ENCODE measurements at places on chromosomes 16 and 17. TPM values are rescaled to one million over a fixed set of nuclear protein-coding genes. Genes with fewer than 3 reads are reported as not detected.

Gene MYH13
- 0.07 TPM for total RNA-seq

Gene AHSP
- not detected for total RNA-seq

Gene ATF7IP2
- total RNA-seq = 2.4 TPM

Gene SLC52A1
- not detected for total RNA-seq

Gene EFCAB3
- total RNA-seq = not detected

Gene KRT32
- total RNA-seq = not detected

Gene IGSF6
- total RNA-seq = 1.4 TPM

Gene WNT9B
- 0.32 TPM for total RNA-seq

DNA sequence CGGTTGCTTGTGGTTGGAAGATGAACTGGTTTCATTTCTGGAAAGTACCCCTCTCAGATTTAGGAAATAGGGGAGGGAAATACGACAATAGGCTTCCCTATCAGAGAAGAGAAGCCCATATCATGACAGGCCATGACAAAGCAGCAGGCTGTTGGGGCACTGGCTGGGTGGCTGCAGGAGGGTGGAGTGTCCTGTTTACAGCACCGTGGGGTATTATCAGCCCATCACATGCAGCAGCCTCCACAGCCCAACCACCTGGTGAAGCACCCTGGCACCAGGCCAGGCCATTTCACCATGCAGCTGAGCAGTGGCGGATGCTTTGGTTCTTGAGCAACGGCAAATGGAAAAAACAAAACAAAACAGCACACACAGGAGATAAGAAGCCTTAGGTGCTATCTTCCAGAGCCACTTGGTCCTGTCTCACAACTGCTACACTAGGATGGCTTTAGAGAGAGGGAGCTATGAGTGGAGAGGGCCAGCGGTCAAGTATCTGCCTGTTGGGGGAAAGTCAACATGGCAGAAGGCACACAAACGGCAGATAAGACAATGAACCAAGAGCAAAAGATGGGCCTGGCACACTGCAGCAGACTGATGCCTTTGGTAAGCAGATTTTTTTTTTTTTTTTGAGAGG lies 24.2 kb downstream of the FAM117A start:
- no peaks in the 10 kb centered on the region for H3K36me3 ChIP-seq
- peaks cover 36% of the 10 kb centered on the region for H3K4me1 ChIP-seq
- peak overlapping the region; percentile 46 for H3K27ac ChIP-seq
- peak; percentile 93 for DNase-seq
- H3K4me3 ChIP-seq = no peak overlapping the region

- peak; percentile 84 for DNase-seq
- no peaks in the 10 kb centered on the region for H3K27me3 ChIP-seq
- peaks cover 88% of the 10 kb centered on the region for H3K4me1 ChIP-seq
These were observed 24.4 kb downstream of the SRL start for GRCh38 chr16:4217204-4218131.

- no peak overlapping the region for H3K27ac ChIP-seq
- H3K27me3 ChIP-seq = no peaks in the 10 kb centered on the region
- DNase-seq = no peak
These were observed 258.0 kb downstream of the ZFHX3 start for GRCh38 chr16:72789921-72790320.

DNA sequence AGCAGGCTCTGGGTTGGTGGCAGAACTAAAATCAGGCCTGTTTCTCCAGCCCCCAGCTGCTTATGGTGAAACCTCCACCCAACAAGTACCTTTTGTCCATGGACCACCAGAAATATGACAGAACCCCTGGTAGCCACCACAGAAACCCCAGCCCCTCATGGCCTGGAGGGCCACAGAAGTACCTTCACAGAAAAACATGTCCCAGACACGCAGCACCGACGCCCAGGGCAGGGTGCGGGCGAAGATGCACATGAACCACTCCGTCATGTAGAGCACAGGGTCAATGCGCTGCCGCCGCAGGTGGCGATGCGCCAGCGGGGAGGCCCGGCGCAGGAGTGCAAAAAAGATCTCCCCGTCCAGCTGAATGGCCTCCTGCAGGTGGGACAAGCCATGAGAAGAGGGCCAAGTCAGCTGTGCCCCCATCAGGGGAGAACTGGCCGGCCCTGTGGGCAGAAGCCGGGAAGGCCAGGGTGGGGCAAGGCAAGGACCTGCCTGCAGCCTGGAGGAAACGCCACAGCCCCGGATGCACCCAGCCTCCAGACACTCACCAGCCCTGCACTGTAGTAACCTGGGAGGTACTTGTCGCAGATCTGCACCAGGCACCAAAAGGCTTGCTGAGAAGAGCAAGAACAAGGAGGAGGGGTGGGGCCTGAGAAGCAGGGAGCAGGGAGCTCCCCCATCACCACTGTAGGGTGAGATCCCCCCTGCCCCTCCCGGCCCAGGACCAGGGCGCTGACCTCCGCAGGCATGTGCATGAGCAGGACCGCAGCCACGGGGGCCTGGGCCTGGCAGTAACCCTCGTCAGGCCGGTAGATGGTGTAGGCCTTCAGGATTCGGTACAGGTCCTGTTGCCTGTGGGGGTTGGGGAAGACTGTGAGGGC lies 4.1 kb upstream of the CD2BP2 start:
- H3K27ac ChIP-seq = no peak overlapping the region
- H3K36me3 ChIP-seq = peaks cover 72% of the 10 kb centered on the region
- H3K4me1 ChIP-seq = peaks cover 19% of the 10 kb centered on the region
- H3K27me3 ChIP-seq = no peaks in the 10 kb centered on the region
- no peak overlapping the region for H3K4me3 ChIP-seq

GRCh38 chr17:79625706-79626105 lies 14.9 kb upstream of the RBFOX3 start:
- H3K36me3 ChIP-seq = no peaks in the 10 kb centered on the region
- no peaks in the 10 kb centered on the region for H3K4me1 ChIP-seq
- no peak for DNase-seq

GRCh38 chr16:24668481-24669061 lies 60.9 kb upstream of the TNRC6A start:
- peak; percentile 23 for DNase-seq
- no peak overlapping the region for H3K4me3 ChIP-seq
- H3K27ac ChIP-seq = peak overlapping the region; percentile 21
- H3K36me3 ChIP-seq = no peaks in the 10 kb centered on the region
- no peaks in the 10 kb centered on the region for H3K27me3 ChIP-seq
- H3K4me1 ChIP-seq = no peaks in the 10 kb centered on the region

GRCh38 chr17:57356153-57356718 lies 99.9 kb downstream of the MSI2 start:
- no peaks in the 10 kb centered on the region for H3K36me3 ChIP-seq
- H3K4me1 ChIP-seq = peaks cover 51% of the 10 kb centered on the region
- H3K27ac ChIP-seq = peak overlapping the region; percentile 82
- H3K4me3 ChIP-seq = peak overlapping the region; percentile 40

DNA sequence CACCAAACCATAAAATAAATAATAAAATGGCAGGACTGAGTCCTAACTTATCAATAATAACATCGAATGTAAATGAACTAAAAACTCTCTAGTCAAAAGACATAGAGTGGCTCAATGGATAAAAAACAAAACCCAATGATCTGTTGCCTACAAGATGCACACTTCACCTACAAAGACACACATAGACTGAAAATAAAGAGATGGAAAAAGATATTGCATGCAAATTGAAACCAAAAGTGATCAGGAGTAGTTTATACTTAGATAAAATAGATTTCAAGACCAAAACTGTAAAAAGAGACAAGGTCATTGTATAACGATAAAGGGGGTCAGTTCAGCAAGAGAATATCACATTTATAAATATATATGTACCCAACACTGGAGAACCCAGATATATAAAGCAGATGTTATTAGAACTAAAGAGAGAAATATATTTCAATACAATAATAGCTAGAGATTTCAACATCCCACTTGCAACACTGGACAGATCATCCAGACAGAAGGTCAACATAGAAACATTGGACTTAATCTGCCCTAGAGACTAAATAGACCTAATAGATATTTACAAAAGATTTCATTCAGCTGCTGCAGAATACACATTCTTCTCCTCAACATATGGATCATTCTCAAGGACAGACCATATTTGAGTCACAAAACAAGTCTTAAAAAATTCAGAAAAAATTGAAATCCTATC lies 29.8 kb downstream of the SLC47A2 start:
- no peak overlapping the region for H3K27ac ChIP-seq
- DNase-seq = no peak
- H3K27me3 ChIP-seq = no peaks in the 10 kb centered on the region
- H3K4me3 ChIP-seq = no peak overlapping the region

DNA sequence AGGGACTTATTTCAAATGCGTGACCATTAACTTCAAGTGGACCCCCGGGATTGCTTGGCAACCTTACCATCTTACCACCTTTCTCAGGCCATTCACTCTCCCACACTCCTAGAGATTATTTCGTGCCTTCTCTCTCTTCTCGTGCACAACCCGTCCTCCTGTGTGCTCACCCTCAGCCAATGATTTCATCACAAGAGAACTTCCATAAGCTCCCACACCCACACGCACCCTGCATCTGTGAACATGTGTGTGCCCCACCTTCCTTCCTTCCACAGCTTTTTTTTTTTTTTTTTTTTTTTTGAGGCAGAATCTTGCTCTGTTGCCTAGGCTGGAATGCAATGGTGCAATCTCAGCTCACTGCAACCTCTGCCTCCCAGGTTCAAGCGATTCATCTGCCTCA lies 27.4 kb upstream of the CDH3 start:
- no peak overlapping the region for H3K4me3 ChIP-seq
- H3K4me1 ChIP-seq = no peaks in the 10 kb centered on the region
- H3K36me3 ChIP-seq = no peaks in the 10 kb centered on the region
- no peak for DNase-seq
- H3K27me3 ChIP-seq = no peaks in the 10 kb centered on the region

DNA sequence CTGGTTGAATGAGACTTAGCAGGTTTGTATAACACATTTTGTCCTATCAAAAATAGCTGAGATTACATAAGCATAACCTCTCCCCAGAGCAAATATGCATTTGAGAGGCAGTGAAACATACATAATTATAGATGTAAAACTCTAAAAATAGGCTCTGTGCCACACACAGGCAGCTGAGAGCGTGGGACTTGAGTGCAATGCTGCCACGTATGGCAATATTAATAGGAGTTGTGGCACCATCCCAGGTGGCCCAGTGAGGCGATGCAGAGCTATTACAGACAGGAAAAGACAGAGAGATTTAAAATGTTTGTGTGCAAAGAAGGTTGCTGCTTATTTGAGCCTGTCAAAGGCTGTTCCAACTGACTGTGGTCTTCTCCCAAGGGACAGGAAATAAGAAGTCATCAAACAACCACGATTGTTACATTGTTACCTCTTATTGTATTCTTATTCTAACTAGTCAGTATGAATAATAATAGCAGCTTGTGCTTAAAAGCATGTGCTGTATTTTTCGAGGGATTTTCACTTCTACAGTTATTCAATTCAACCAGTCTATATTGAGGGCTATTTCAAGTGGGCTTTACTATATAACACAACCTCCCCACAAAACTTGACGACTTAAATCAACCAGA lies 116.5 kb downstream of the SALL1 start:
- H3K4me3 ChIP-seq = no peak overlapping the region
- H3K27ac ChIP-seq = no peak overlapping the region
- no peaks in the 10 kb centered on the region for H3K36me3 ChIP-seq

DNA sequence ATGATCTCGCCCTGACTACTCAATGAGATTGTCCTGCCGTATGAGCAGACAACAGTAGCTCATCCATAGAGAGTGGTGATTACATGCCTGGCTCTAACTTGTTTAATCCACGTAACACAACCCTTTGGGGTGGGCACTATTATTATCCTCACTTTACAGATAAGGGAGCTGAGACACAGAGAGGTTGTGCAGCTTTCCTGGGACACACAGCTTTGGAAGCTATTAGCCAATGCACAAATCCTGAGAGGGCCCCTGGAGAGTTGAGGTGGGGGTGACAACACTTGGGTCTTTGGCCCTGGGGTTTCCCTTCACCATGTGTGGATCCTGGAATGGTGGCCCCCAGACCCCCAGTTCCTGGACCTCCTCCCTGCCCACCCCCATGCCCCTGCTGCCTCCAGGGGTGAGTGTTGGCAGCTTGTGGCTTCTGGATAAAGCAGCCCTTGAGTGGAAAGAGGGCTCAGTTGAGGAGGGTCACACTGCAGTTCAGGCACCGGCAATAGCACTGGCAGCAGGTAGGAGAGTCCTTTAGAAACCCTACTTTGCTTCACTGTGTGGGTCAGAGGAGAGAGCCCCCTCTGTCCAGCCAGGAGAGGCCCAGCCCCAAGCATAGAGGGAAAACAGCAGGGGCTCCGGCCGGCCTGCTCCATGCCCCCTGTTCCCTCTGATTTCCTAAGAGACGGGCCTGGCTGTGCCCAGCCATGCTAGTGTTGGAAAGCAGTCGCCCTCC lies 230.7 kb downstream of the KATNIP start:
- no peaks in the 10 kb centered on the region for H3K27me3 ChIP-seq
- no peak for DNase-seq
- no peaks in the 10 kb centered on the region for H3K36me3 ChIP-seq
- H3K4me1 ChIP-seq = no peaks in the 10 kb centered on the region

DNA sequence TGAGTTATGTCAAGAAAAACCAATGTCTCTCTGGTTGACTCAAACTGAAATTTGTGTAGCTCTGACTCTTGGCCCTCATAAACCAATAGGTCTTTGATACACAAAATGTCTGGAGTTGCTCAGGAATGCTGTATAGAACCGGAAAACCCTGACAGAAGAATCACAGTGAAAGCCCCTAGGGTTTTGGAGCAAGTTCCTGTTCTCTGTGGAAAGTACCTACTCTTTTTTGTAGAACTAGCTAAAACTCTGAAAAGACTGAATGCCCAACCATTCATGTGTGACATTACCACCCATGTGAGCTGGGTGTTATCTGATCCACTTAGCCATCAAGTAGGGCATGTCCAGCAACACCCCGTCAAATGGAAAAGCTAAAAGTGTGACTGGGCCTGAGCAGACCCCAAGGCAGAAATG lies 28.8 kb downstream of the CCL4 start:
- H3K27me3 ChIP-seq = peaks cover 4% of the 10 kb centered on the region
- H3K36me3 ChIP-seq = no peaks in the 10 kb centered on the region
- no peak overlapping the region for H3K4me3 ChIP-seq
- no peaks in the 10 kb centered on the region for H3K4me1 ChIP-seq
- DNase-seq = no peak

GRCh38 chr16:54521327-54521726 lies 234.7 kb upstream of the IRX3 start:
- no peak overlapping the region for H3K4me3 ChIP-seq
- no peaks in the 10 kb centered on the region for H3K4me1 ChIP-seq
- no peaks in the 10 kb centered on the region for H3K36me3 ChIP-seq

DNA sequence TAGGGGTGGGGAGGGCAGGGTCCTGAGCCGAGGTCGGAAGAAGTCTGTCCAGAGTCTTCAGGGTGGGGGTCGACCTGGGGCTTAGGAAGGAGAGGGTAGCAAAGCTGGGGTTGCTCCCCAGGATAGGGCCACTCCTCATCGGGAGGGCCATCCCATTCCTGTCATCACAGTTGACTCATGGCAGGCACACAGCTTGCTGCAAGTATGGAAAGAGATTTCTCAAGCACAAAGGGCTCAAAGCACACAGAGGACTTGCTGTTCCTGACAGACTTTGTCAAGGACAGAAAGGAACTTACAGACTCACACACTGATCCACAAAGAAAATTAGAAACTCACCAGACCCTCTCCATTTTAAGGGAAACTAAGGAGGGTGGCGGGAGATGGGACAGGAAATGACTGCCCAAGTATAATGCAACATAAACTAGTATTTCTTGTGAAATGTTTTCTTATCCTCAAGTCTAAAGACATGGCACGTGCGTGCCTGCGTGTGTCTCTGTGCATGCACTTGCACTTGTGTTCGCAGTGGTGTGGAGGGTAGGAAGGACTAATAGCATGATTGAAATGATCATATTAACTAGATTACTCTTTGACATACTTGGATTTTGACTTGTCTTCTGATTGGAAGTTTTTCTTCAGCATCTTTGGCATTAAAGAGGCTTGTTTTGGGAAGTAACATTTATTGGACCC lies 2.4 kb downstream of the AOC2 start:
- no peak overlapping the region for H3K27ac ChIP-seq
- H3K36me3 ChIP-seq = peaks cover 11% of the 10 kb centered on the region
- H3K27me3 ChIP-seq = no peaks in the 10 kb centered on the region

GRCh38 chr17:41837761-41838538 lies at the start of gene KLHL10:
TSS of gene KLHL10 (plus strand) at chr17:41837825. CDS start at chr17:41837933, 108 bp downstream.
- peaks cover 11% of the 10 kb centered on the region for H3K36me3 ChIP-seq
- H3K4me1 ChIP-seq = peaks cover 13% of the 10 kb centered on the region
- no peak for DNase-seq
- H3K27ac ChIP-seq = no peak within 1 kb of the TSS
- peak within 1 kb of the TSS; percentile 97 for H3K4me3 ChIP-seq
